ENCODE measurements at places on chromosomes 5 and 9.
A peak's percentile ranks its signal among the peaks of the same experiment; 100 is the strongest.

- DNase-seq, result no peak
Measured at GRCh38 chr9:115520646-115521045, 402.7 kb upstream of the TNC start.

DNA sequence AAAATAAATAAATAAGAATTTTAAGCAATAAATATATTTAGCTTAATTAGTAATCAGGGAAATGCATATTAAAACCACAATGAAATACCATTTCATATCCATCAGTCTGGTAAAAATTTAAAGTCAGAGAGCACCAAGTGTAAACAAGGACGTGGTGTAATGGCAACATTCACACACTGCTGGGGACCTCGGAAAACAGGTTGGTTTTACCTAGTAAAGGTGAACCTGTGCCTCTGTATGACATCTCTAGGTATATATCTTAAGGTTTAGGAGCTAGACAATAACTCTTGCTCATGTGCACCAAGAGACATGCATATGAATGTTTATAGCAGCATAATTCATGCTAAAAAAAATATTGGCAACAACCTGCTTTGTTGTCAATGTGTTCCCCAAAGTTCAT, 29.7 kb downstream of the FNBP1 start:
- DNase-seq, result no peak

DNA sequence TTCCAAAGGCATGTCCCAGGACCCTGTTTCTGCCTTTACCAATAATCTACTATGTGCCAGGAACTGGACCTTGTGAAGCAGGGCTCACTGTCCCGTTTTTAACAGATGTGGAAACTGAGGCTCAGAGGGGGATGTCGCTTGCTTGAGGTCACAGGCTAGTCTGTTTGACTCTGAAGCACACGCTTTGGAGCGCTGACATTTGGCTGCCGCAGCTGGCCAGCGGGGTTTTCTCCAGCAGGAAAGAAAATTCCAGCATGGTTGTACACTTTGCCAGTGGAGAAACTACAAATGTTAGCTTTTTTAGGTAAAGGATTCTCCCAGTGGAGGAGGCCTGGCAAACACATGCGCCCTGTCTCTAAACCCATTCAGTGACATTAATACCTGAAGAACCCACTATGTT, 50.5 kb downstream of the SH3PXD2B start:
- DNase-seq, result no peak

DNA sequence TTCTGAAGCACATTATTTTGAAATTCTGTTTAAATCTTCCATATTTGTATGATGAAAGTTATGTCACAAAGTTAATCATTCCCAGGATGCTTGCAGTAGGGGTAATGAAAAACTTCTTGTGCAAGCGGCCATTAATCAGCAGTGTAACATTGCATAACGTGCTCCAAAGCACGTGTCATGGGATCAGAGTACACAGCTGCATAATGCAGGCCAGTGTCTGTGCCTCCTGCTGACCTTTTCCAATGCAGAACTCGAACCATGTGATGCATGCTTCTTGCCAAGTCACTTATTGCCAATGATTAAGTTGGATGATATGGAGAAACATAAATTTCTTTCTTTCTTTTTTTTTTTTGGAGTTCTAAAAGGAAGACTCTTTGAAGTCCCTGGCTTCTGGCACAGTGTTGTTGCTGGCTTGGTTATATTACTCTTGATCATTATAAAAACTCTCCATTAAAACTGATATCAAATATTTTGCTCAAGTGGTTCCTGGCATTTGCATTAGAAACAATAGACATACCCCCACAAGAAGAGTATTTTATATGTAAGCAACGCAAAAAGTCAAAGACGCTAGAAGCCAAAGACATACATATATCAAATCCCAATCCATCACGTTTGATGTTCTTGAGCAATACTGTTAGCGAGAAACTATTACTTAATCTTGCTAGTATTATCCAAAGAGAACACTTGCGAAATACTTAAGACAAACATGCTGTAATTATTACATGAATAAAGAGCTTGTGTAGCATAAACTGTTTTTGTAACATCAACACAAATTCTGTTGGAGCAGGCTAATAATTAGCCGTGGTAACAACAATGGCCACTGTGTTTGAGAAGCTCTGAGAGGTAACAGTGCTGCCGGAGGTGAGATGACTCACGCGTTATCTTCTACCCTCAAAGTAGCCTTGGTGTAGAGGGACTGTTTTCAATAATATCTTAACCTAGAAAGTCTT, 164.2 kb downstream of the AUH start:
- DNase-seq, result peak; percentile 100

DNA sequence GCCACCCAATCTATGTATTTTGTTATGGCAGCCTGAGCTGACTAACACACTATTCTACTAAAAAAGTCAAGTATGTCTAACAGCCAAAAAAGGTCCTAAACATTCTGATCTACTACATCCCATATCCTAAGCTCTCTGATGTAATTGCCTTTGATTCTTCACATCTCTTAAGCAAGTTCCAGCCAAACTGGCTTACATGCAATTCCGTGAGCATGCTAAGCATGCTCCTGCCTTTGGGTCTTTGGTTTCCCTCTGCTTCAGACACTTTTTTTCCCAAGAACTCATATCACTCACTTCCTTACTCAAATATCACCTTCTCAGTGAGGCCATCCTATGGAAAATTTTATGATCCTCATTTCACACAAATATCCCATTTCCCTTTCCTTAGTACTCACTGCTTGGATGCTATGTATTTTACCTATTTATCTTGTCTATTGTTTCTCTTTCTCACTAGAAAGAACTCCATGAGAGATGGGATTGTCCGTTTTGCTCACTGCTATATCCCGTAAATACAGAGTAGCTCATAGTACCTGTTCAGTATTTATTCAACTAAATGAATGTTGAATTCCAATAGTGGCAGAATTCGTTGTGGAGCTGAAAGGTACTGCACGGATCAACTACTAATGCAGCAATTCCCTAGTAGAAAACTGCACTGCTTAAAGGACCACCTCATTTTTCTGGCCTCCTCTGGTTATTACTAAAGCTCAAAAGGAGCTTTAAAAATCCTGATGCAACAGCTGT, 2.3 kb upstream of the SLC12A2 start:
- peak; percentile 34 for DNase-seq

- peak; percentile 69 for DNase-seq
Measured at GRCh38 chr5:38831909-38832308, 13.9 kb upstream of the OSMR start.

GRCh38 chr9:68895741-68896478, 118.0 kb downstream of the PRKACG start:
- peak; percentile 36 for DNase-seq

DNA sequence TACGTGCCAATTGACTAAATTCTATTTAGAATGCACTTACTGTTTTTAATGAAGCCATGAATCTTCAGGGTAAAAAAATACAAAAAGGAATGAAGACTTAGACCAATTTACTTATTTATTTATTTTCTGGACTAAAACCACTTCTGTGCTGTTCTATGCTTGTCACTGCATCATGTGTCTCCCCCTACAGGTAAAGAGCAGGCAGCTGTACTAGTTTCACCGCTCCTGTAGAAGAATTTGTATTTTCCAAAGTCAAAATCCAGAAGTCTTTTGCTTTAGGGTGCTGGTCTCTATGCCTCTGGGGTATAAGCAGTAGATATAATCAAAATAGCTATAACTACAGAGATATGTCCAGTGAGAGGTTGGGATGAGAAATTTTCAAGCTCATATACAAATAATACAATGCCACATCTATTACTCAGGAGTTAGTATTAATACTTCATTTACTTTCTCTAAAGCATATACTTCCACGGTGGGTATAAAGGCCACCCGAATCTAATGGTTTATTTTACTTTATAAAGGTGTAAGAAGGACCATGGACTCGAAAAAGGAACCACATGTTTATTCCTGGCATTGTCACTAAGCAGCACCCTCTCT, 591.5 kb downstream of the RAB3C start:
- peak; percentile 89 for DNase-seq

DNA sequence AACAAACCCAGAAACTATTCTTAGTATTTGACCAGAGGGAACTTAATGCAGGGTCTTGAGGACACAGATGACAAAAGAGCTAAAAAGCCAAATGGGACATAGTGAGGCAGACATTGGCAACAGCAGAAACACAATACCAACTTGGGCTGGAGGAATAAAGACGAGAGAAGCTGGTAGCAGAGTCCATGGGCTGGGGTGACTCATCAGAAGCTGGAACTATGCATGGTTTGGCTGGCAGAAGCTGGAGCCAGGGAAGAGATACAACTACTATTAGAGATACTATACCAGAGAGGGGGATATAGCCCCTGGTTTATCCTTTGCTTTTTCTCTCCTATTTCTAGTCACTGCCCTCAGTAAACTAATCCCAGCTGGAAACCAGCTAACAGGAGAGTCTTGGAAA, 29.2 kb upstream of the DPYSL3 start:
- peak; percentile 42 for DNase-seq

GRCh38 chr5:39765366-39765765, 340.6 kb upstream of the DAB2 start:
- DNase-seq, result peak; percentile 64

DNA sequence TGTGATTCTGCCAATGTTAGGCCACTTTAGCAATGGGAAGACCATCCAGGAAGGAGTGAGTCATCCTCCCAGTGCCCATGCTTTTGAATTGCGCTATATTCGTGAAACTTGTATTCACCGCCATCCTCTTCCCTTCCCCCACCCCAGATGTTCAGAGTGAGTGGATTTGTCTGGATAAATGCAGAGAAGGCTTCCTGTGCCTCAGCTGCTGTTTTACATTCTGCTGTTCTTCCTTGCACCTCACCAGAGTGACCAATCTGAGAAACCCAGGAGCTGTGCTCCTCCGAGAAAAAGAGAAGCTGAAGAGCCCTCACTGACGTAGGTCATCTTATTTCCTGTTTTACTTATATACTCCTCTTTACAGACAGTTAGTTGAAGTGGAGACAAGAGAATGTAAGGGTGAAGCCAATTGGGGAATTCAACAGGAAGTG, 24.6 kb upstream of the SVEP1 start:
- peak; percentile 15 for DNase-seq

GRCh38 chr5:119315516-119315949, 40.3 kb upstream of the TNFAIP8 start:
- peak; percentile 47 for DNase-seq

- DNase-seq, result no peak
Measured at GRCh38 chr5:94891972-94892371, 273.5 kb downstream of the SLF1 start.

DNA sequence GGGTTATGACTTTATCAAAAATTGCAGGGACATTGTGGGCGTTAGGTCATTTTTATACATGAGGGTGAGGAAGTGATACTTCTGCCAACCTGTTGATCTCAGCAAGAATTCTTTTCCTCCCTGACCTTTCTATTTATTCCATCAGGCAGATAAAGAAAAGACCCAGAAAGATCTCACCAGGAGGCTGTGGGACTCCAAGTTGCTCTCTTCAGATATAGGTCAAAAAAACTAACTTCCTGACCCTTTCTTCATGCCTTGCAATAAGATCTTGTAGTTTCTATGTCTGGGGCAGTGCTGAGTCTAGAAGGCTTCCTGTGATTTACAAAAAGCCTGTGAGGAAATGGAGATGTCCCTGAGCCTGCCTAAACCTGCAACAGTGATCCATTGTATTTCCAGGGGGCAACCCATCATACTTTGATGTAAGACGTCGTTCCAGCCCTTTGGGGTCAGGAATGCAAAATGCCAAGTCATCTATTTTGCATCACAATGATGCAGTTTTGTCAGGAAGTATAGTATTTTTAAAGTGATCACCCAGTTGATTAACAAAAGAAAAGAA, 22.0 kb upstream of the PIK3R1 start:
- DNase-seq, result peak; percentile 12

GRCh38 chr9:83544002-83544698, 5.9 kb upstream of the FRMD3 start:
- DNase-seq, result peak; percentile 80

- peak; percentile 92 for DNase-seq
Measured at GRCh38 chr5:172407241-172407691, 47.1 kb downstream of the SH3PXD2B start.

DNA sequence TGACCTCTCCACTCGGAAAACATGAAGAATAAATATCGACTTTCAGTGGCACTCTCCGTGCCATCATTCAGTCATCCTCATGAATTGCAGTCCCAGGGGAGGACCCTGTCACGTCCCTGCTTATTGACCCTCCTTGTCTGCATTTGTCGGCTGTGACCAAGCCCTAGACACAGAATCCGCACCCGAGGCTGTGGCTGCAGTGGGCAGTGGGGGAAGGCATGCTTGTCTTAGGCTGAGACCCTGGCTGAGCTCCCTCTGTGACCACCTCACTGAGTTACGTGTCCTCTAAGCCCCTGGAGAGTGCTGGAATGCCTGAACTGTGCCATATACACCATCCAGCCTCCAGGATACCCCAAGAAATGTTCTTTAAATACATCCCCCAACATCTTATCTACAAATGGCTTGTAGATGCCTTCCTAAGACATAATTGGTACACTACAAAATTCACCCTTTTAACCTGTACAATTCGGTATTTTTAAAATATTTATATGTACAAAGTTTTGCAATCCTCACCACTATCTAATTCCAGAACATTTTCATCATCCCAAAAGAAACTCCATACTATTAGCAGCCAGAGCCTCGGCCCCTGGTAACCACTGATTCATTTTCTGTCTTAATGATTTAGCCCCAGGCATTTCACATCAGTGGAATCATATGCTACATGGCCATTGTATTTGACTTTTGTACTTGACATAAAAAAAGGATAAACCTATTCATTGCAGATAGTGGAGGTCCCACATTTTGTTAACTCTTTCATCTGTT, 80.8 kb upstream of the ICE1 start:
- DNase-seq, result peak; percentile 79

GRCh38 chr9:68498816-68499215, 41.9 kb downstream of the TMEM252 start:
- no peak for DNase-seq

GRCh38 chr9:65432051-65432450, 147.0 kb upstream of the FOXD4L5 start:
- no peak for DNase-seq

DNA sequence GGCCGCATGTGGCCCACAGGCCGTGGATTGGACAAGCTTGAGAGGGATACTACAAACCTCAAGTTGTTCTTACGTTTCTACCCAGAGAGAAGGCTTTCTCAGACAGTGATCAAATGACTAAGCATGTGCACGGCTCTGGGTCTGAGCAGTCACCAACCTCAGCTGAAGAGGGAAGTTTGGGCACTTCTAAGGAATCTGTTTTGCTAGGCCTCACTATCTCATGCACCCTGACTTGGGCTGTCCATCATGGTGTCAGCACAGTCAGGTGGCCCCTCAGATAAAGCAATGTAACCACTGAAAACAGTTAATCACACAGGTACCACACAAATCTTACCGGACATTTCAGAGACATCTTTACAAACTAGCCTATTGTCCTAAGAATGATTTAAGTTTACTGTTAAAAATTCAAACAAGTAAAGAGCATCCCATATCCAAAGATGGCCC, 24.6 kb downstream of the CSF2 start:
- DNase-seq, result peak; percentile 43

GRCh38 chr9:75111019-75111622, 22.8 kb downstream of the OSTF1 start:
- DNase-seq, result no peak

DNA sequence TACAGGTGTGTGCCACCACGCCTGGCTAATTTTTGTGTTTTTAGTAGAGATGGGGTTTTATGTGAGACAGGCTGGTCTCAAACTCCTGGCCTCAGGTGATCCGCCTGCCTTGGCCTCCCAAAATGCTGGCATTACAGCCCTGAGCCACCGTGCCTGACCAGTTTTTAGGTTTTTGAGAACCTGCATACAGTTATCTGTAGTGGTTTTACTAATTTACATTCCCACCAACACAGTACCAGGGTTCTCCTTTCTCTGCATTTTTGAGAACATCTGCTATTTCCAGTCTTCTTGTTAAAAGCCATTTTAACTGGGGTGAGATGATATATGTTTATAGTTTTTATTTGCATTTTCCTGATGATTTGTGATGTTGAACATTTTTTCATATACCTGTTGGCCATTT, 12.8 kb downstream of the DMXL1 start:
- DNase-seq, result no peak

GRCh38 chr5:502325-503079, 21.7 kb downstream of the SLC9A3 start:
- DNase-seq, result no peak

Measured in fibroblast of mammary gland (primary cell).